Pancreas (tissue), 10 donors: ENCODE measurements at places on chromosomes 11 and 22. TPM values are rescaled to one million over a fixed set of nuclear protein-coding genes. Genes with fewer than 3 reads are reported as not detected.

Gene CARD18
- total RNA-seq, result not detected

Gene ANGPTL5
- total RNA-seq, result not detected

Gene TBC1D10A
- 7.5 TPM for total RNA-seq

Gene GNB1L
- 4.6 TPM for total RNA-seq

Gene TRAF6
- 5.5 TPM for total RNA-seq

Gene BTG4
- not detected for total RNA-seq

Gene MYO7A
- total RNA-seq, result 3.8 TPM

Gene CREB3L1
- total RNA-seq, result 57.8 TPM

Gene VWCE
- 0.16 TPM for total RNA-seq

Gene GLYAT
- not detected for total RNA-seq

Gene NEU3
- total RNA-seq, result 3.1 TPM

Gene XKR3
- not detected for total RNA-seq

Gene CNTF
- 0.51 TPM for total RNA-seq

Gene TTC36
- total RNA-seq, result 0.79 TPM

Gene OR52E8
- not detected for total RNA-seq

Gene OR4A16
- total RNA-seq, result not detected

Gene APOA4
- not detected for total RNA-seq

Gene RPS19BP1
- total RNA-seq, result 39.3 TPM

- no peak for DNase-seq
Observed at GRCh38 chr11:8352103-8352875, 88.6 kb upstream of the LMO1 start.

DNA sequence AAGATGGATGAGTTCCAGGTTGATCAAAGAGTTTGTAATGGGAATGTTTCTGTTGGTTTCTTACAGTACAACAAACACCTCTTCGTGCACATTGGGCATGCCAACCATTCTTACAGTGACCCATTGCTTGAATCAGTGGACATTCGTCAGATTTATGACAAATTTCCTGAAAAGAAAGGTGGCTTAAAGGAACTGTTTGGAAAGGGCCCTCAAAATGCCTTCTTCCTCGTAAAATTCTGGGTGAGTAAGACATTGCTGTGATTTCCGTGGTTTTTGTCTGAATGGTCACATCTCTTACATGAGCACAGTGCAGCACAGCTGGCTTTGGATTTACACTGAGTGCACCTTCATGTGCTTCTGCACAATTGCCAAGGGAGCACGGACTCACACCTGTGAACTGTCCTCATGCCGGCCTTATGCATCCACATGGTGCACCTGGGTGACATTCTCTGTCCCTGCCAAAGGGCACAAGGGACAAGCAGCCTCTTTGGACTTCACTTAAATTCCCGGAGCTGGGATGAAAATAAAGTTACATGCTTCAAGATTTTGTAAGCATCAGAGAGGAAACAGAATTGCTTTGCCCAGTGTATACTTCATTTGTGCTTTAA lies 107.1 kb upstream of the RASSF10 start:
- DNase-seq, result no peak

GRCh38 chr11:19725379-19726079 lies 12.9 kb downstream of the NAV2 start:
- peak; percentile 34 for DNase-seq

GRCh38 chr22:48250937-48251530 lies 1488.6 kb downstream of the TBC1D22A start:
- no peak for DNase-seq

DNA sequence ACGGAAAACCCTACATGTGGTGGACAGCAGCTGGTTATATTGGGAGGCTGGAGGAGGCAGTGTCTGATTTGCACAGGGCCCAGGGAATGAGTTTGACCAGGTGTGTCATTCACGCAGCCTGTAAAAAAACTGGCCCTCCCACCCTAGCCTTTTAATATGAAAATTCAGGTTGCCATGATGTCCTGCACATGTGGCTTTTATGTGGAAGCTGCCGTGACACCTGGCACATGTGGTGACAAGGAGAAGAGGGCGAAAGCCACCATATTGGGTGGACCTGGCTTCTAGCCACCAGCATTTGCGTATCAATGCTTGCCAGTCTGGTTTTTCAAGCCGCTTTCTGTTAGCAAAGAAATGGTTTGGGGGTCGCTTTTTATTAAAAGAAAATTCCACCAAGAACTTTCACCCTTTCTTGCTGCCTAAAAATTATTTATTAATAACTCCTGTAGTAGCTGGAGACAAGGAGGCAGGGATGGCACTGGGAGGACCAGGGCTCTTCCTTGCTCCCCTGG lies 43.4 kb downstream of the ZNF280B start:
- DNase-seq, result no peak

DNA sequence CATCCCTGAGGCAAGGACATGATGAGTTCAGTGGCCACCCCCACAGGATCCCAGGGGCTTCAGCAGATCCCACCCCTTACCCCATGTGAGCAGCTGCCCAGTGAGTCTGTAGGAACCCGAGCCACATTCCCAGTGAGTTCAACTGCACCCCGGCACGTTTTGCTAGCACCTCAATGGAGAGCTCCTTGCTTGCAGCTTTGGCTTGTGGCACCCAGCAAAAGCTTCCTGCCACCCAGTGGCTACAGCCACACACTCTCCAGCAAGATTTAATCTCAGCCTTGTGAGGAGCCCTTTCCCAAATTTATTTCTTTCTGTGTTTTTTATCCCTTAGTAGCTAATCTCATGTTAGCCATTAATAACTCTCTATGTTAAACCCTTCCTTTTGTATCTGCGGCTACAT lies 4.0 kb downstream of the SAA1 start:
- DNase-seq, result no peak

DNA sequence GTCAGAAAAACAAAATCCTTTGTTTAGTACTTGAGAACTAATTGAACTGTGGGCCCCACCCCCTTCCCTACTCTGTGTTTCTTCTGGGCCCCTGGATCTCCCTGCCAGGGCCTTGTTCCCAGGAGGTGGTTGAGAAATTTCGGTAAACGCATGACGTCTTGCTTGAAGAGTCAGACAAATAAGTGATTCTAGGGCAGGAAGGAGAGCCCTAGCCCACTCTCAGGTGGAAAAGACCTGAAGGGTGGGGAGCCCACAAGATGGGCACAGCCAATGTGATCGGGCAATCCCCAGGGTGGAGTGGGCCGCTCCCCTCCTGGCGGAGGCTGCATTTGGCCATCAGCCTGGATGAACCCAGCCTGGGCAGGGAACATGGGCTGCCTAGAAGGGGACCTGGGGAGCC lies 16.8 kb upstream of the P2RY2 start:
- peak; percentile 41 for DNase-seq

DNA sequence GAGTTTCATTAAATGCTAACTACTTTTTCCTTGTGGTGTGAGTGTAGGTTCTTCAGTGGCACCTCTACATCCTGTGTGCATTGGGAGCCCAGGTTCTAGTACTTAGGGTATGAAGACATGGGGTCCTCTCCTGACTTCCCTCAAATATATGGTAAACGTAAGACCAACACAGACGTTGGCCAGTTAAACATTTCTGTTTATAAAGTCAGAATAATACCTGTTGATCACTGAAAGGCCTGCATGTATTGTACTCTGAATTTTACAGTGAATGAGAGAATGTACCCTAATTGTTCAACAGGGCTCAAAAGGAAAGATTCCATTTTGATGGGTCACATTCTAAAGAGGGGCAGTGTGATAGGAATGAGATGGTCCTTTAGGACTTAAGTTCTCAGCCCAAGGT lies 3.2 kb downstream of the RPL27A start:
- DNase-seq, result no peak

GRCh38 chr22:40211476-40212054 lies 33.8 kb downstream of the TNRC6B start:
- DNase-seq, result no peak

DNA sequence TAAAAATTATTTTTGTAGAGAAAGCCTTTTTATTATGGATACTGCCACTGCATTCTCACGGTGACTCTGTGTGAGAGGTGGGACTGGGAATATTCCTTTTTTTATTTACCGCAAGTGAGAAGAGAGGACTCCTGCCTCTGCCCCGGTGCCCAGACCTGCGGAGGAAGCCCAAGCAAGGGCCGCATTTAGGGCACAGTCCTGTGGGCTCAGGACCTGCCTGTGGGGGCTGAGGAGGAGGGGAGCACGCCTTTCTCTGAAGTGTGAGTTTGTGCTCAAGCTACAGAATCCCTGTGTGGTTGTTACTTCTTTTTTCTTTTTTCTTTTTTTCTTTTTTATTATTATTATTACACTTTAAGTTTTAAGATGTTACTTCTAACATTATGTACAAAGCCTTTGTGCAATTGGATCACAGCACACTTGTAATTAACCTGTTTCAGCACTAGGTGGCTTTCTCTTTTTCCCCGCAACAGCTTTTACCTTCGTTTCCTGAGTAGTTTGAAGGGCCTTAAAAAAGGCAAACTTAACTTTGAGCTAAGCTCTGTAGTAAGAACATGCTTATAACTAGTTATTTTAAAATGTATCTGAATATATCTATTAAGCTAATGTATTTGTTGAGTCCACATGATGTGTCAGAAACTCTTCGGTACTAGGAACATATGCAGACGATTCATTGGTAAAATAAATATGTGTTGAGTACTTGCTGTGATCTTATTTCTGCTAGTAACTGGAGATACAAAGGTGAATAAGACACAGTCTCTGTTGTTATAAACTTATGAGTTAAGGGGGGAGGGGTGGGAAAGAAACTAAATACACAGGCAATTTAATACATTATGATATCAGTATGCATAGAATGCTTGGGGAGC lies 18.3 kb downstream of the AMOTL1 start:
- DNase-seq, result no peak

- DNase-seq, result no peak
Observed at GRCh38 chr22:46250783-46251125, 661 bp upstream of the CDPF1 start.

- peak; percentile 70 for DNase-seq
Observed at GRCh38 chr22:26169315-26170111, at the start of gene SEZ6L. TSS of gene SEZ6L (plus strand) at chr22:26169462. CDS start at chr22:26169670, 208 bp downstream.

DNA sequence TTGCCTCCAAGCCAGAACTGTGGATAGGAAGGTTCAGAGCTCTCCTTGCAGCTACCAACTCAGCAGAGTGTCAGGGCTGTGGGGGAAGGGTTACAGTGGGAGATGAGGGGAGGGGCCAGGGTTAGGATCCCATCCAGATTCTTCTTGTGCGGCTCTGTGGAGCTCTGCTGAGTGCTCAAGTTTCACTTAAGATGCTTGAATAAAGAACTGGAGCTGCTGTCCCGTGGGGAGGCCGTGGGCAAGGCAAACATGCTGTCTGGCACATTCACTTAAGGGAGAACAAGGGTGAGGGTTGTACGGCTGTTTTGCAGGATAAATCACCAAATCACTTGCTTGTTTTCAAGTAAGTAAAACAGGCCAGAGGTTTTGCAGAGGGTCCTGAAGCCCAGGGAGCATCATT lies 197.1 kb downstream of the FAM76B start:
- DNase-seq, result no peak

DNA sequence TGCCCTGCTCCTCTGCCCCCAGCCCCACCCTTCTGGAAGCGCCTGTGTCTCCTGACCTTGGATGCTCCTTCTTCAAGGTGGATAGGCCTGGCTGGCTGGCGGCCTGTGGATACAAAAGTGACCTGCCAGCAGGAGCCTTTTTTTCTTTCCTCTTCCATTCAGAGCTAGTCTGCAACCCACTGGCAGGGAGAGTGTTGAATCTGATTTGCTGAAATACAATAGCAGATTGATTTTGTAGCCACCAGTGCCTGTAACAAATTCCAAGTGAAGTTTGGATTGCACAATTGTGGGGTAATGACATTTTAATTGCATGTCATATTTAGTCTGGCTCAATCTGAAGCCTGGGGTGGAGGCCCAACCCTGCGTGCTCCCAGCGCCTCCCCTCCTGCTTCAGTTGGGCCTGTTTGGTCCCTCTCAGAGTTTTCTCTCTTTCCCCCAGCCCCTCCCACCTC lies 97.2 kb downstream of the GRIK4 start:
- DNase-seq, result no peak

GRCh38 chr11:46916286-46917108 lies 1.9 kb downstream of the LRP4 start:
- peak; percentile 79 for DNase-seq

- no peak for DNase-seq
Observed at GRCh38 chr11:114200351-114201133, 95.7 kb upstream of the NNMT start.

GRCh38 chr11:116851626-116852025 lies 14.2 kb upstream of the APOA1 start:
- no peak for DNase-seq

- no peak for DNase-seq
Observed at GRCh38 chr11:7582338-7582985, 68.7 kb downstream of the PPFIBP2 start.

DNA sequence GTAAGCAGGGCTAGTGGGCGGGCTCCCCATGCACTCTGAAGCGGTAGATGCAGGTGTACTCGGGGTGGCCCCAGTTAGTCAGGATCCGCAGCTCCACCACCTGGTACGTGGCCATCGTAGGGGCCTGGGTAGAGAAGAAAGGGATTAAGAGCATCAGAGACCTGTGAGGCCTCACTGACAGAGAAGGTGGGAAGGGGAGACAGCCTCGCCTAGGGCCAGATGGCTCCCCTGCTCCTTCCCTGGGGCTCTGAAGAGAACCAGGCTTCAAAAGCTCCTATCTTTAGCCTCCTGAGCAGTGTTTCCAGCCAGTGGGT lies 19.6 kb downstream of the SUN2 start:
- DNase-seq, result no peak

GRCh38 chr11:45525393-45525792 lies 140.0 kb downstream of the CHST1 start:
- no peak for DNase-seq

DNA sequence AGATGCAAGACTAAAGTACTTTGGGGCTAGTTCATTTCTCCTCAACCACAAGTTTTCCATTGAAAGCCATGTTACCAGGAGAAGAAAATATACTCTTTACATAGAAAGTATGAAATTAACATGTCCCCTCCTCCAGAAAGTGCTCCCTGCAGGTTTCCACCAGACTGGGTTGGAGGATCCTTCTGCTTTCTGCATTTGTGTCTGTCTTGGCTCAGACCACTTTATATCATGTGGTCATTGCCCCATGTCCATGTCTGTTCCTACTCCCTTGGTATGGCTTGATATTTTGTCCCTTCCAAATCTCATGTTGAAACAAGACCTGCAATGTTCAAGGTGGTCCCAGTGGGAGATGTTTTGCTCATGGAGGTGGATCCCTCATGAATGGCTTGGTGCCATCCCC lies 28.4 kb upstream of the ACER3 start:
- no peak for DNase-seq

DNA sequence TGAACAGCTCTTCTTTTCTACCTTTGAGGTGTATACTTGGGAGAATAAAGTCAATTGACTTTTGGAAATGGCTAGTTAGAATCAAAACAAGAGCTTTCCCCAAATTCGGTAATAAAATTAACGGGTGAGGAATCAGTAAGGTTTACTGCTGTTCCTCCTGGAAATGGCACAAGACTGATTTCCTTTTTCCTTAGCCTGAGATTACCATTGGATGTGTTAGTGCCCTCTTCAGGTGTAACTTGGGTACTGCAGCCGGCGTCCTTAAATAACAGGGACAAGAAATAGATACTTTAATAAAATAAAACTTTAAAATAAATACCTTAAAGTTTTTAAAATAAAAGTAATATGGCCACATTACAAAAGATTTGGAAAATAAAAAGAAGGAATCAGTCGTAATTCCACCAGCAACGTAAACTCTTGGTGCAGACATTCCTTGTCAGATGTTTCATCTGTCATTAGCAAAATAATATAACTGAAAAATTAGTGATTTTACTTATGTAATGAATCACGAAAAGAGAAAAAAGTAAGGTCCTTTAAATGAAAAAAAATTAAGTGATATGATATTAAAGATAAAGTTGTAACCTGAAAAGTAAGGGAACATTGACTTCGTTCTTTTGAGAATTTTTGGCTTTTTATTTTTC lies 29.7 kb downstream of the ZFTA start:
- DNase-seq, result peak; percentile 33

GRCh38 chr11:66309475-66309874 lies 7.4 kb downstream of the CD248 start:
- DNase-seq, result no peak
